ENCODE measurements at places on chromosomes 16 and 17. TPM values are rescaled to one million over a fixed set of nuclear protein-coding genes. Genes with fewer than 3 reads are reported as not detected.

MKS1 gene
- 17.4 TPM for total RNA-seq

CACNG3 gene
- not detected for total RNA-seq

TBC1D3E gene
- not detected for total RNA-seq

SP6 gene
- not detected for total RNA-seq
